ENCODE measurements at places on chromosomes 12 and 14. TPM values are rescaled to one million over a fixed set of nuclear protein-coding genes. Genes with fewer than 3 reads are reported as not detected.
A peak's percentile ranks its signal among the peaks of the same experiment; 100 is the strongest.

DNA sequence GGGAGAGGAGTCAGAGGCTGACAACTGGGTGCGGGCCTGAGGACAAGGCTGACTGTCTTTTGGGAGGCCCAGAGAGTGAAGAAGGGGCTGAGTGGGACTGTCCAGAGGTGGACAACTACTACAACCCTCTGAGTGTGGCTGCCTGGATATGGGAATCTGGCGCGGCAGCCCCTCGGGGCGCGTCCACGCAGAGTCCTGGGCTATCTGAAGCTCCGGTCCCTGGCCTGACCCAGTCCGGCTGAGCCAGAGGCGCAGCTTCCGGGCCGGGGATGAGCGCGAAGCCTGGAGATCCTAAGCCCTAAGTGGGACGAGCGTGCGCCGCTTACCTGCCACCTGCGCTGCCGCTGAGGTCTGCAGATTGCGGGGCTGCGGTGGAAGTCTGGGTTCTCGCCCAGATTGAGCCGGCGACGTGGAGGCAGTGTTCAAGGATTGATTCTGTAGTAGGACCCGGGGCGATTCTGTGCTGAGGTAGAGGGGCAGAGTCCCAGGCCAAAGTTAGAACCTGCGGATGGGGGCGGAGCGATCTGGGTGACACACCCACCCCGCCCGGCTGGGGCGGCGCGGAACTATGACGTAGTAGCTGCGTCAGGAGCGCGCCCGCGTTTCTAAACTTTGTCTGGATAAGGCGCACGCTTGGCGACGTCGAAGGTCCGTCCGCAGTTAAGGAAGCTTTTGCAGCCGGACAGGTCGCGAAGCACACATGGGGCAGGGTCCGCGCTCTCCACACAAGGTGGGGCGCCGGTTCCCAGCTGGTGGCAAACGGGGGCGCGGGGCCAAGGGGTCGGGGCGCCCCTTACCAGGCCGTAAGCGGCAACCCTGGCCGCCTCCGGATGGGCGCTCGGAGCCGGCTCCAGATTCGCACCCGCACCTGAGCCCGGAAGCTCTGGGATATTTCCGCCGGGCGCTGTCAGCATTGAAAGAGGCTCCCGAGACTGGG lies at the start of the genes DHRS1 and NOP9:
Gene DHRS1, minus strand, starts transcription at position 526 of the 937 bp plus-strand sequence. CDS start 674 bp downstream, outside the sequence.
Gene NOP9, plus strand, starts transcription at position 596 of the 937 bp plus-strand sequence. Its CDS starts 105 bp downstream, at position 701.
- DNase-seq: peak; percentile 85

DNA sequence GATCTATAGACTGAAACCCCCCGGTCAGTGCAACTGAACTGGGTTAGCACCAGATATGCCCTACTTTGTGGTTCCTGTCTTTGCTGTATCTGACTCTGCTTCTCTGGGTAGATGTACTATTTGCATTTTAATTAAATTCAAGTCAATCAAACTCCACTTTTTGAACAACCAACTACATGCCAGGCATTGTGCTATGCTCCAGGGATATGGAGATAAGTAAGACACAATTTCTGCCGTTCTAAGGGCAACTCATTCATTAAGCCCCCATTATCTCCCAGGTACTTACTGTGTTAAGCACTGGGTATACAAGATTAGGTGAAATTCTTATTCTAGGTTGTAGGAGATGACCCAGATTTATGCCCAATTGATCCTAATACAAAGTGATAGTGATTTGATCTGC lies 62.7 kb upstream of the JDP2 start:
- no peak for DNase-seq

- DNase-seq: no peak
Measured at GRCh38 chr12:89469361-89469760, 55.2 kb downstream of the GALNT4 start.

DNA sequence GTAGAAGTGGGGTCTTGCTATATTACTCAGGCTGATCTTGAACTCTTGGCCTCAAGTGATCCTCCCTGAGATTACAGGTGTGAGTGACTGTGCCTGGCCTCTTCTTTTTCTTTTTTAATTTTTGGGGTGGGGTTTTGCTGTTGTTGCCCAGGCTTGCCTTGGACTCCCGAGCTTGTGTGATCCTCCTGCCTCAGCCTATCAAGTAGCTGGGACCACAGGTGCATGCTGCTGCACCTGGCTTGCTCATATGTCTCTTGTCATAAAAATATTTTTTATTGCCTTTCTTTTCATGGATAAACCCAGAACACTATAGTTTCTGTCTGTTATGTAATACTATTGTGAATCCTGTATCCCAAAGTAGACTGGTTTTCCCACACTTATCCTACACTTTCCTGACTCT lies 26.0 kb downstream of the SCYL2 start:
- DNase-seq: no peak

DNA sequence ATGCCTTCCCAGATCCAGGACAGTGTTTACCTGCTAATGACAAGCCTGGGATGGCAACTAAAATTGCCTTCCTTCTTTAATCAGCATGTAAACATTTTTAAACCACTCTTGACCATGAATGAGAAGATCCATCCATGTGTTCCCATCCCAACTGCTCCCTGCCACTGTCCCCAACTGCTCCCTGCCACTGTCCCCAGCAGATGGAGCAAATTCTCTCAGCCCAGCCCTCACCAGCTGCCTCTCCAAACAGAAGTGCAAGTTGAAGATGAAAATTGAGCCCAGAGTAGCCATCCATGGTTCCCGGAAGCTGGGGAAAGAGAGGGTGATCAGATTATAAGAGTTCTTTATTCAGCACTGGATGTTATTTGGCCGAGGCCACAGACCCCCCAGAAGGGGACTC lies 133.1 kb downstream of the SLC15A4 start:
- DNase-seq: no peak

- DNase-seq: no peak
Measured at GRCh38 chr12:131075611-131076010, 121.9 kb downstream of the ADGRD1 start.

GRCh38 chr12:52372216-52373154 lies 5.2 kb upstream of the KRT85 start:
- DNase-seq: peak; percentile 86

- DNase-seq: no peak
Measured at GRCh38 chr12:2058837-2059236, 6.0 kb downstream of the CACNA1C start.

GRCh38 chr12:8906266-8907180 lies 7.8 kb upstream of the PHC1 start:
- DNase-seq: no peak

DNA sequence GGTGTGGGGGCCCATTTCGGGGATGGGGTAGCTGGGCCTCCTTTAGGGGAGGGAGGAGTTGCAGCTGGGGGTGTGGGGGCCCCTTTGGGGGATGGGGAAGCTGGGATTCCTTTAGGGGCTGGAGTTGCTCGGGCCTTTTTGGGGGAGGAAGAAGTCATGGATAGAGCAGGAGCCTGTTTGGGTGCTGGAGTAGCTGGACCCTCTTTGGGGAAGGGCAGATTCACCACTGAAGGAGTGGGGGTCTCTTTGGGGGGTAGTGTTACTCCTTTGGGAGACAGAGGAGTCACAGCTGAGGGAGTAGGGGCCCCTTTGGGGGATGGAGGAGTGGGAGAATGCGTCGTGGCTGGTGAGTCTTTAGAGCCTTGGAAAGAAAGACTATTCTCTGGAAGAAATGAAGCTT lies 6.5 kb downstream of the NACA start:
- DNase-seq: no peak

DNA sequence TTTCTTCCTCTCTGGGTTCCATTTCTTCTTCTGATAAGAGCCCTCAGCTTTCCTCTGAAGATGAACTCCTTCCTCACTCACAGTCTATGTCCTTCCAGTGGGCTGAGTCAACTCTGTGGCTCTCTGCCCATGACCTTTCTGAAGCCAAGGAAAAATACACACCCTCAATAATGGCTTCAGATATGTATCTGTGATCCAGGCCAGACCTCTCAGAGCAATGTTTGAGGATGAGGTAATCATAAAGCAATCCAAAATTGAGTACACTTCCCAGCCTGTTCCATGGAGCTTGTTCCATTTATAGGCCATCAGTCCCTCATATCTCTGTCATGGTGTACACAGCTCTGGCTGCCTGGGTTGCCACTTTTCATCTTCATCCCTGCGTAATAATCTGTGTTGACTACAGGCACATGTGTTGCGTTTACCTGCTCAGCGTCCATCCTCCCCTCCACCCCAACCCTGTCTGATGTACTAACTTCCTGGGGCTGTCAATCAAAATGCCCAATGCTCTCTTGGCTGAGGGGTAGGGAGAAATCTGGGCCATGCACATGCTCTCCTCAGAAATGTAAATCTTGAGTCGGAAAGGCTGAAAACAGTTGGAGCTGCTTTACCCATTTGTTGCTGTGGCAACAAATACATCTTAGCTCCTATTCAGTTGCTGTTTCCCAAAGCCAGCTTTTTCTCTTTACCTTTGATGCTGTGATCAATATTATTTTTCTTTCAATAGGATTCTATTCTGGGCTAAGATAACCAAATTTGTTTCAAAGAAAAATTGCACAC lies 377.8 kb upstream of the TMEM132C start:
- DNase-seq: no peak

- DNase-seq: no peak
Measured at GRCh38 chr12:42284876-42285275, 41.0 kb downstream of the ZCRB1 start.

- DNase-seq: no peak
Measured at GRCh38 chr12:48927261-48927660, 2.0 kb upstream of the FKBP11 start.

DNA sequence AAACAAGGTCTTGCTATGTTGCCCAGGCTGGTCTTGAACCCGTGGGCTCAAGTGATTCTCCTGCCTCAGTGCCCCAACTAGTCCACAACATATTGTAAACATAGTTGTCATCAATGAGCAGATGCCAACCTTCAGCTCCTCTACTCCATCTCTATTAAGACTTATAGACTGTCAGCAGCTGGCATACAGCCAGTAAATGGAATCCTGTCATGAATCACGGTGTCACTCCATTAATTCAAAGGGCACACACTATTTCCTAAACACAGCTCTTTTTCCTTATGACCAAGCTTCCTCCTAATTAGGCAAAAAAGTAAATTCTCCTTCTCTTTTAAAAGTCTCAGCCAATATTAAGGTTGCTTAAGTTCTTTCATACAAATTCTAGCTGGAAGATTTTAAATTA lies 111.2 kb downstream of the ITPR2 start:
- DNase-seq: peak; percentile 23

DNA sequence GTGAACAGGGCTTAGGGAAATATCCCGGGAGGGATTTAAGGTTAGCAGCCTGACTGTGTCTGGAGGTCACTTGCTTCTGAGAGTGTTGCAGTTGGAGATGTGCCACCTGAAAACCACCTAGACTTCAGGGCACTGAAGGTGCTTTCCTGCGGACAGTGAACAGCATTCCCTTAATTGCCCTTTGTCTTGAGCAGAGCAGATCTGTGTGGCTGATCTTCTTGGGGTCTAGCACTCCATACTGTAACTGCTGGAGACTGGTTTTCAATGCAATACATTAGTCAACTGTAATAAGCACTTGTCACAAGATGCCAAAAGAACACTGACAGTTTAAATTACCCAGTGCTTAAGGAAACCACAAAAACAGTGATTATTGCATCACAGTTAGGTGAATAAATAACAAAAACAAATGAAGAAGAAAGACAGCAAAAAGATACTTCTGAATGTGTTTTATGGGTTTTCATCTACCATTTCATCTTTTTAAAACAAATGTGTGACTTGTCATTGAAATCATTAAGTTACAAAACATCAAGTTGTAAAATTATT lies 111.8 kb downstream of the PRIMA1 start:
- DNase-seq: no peak

- DNase-seq: peak; percentile 81
Measured at GRCh38 chr14:23910101-23910875, 43.3 kb upstream of the DHRS4 start.

- no peak for DNase-seq
Measured at GRCh38 chr12:49529414-49529813, 9.4 kb upstream of the KCNH3 start.

DNA sequence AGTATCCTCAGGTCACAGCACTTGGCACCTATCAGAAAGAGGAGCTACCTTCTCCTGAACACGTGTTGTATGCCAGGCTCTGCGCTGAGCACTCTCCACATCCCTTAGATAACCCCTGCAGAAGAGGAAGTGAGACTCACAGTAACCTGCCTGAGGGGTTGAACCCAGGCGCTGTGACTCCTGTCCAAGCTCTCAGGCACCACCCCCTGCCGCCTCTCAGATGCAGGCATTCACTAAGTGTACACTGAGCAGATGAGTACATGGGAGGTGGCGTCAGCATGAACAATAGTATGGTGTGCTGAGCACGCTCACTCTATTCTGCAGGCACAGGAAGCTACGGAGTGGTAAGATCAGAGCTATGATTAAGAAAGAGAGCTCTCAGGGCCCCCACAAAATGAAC lies 21.0 kb upstream of the RIC8B start:
- DNase-seq: no peak

- DNase-seq: no peak
Measured at GRCh38 chr12:52245259-52245961, 12.4 kb downstream of the KRT7 start.

GRCh38 chr14:90626550-90626949 lies 189.7 kb downstream of the TTC7B start:
- DNase-seq: no peak

DNA sequence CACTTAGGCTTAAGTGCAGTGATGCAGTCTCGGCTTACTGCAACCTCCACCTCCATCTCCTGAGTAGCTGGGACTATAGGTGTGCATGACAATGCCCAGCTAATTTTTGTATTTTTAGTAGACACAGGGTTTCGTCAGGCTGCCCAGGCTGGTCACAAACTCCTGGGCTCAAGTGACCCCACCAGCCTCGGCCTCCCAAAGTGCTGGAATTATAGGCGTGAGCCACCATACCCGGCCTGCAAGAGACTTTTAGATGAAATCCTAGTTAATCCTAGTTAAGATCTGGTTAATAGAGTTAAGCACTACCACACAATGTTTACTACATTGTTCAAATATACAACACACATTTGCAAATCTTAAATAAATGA lies 196.5 kb upstream of the AMIGO2 start:
- no peak for DNase-seq

KLRD1 gene
- total RNA-seq: not detected

GOLT1B gene
- 60.4 TPM for total RNA-seq

FAM90A1 gene
- total RNA-seq: not detected

RBP5 gene
- total RNA-seq: not detected

DCAF5 gene
- 18.4 TPM for total RNA-seq

LRFN5 gene
- total RNA-seq: not detected

CIDEB gene
- 0.35 TPM for total RNA-seq

TC2N gene
- 5.9 TPM for total RNA-seq

DCN gene
- total RNA-seq: 30.7 TPM

CLEC14A gene
- not detected for total RNA-seq

PTPRO gene
- 0.67 TPM for total RNA-seq

RPGRIP1 gene
- 0.08 TPM for total RNA-seq

NOS1 gene
- not detected for total RNA-seq
